Uterus (tissue), 4 donors: ENCODE measurements at places on chromosomes 7 and 10. TPM values are rescaled to one million over a fixed set of nuclear protein-coding genes. Genes with fewer than 3 reads are reported as not detected.

- no peaks in the 10 kb centered on the region for H3K36me3 ChIP-seq
- H3K4me1 ChIP-seq: no peaks in the 10 kb centered on the region
- H3K4me3 ChIP-seq: no peak overlapping the region
Measured at GRCh38 chr7:33497051-33497450, 367.7 kb downstream of the BBS9 start.

- no peak for DNase-seq
- H3K4me1 ChIP-seq: no peaks in the 10 kb centered on the region
- H3K27ac ChIP-seq: peak overlapping the region; percentile 50
Measured at GRCh38 chr10:101595591-101596433, 7.7 kb downstream of the DPCD start.

GRCh38 chr10:117929327-117930067 is 117.2 kb downstream of the RAB11FIP2 start:
- no peaks in the 10 kb centered on the region for H3K36me3 ChIP-seq
- H3K4me3 ChIP-seq: no peak overlapping the region
- DNase-seq: no peak
- no peaks in the 10 kb centered on the region for H3K27me3 ChIP-seq

DNA sequence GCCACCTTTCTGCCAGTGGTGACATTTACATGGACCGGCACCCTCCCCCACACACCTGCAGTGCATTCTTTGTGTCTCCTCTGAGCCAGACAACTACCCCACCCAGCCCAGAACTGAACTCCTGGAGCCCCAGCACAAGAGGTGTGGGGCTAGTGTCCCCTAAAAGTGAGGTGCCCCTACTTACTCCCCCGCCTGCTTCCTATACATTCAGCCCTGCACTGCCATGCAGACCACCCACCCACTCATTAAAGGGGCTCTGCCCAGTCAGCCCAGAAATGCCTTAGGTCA is 1.9 kb downstream of the SAP25 start:
- H3K36me3 ChIP-seq: no peaks in the 10 kb centered on the region
- DNase-seq: no peak
- no peaks in the 10 kb centered on the region for H3K27me3 ChIP-seq

- no peak overlapping the region for H3K27ac ChIP-seq
- no peaks in the 10 kb centered on the region for H3K36me3 ChIP-seq
- no peak for DNase-seq
- H3K4me3 ChIP-seq: no peak overlapping the region
- H3K27me3 ChIP-seq: no peaks in the 10 kb centered on the region
Measured at GRCh38 chr7:142602756-142603155, 146.5 kb upstream of the PRSS1 start.

DNA sequence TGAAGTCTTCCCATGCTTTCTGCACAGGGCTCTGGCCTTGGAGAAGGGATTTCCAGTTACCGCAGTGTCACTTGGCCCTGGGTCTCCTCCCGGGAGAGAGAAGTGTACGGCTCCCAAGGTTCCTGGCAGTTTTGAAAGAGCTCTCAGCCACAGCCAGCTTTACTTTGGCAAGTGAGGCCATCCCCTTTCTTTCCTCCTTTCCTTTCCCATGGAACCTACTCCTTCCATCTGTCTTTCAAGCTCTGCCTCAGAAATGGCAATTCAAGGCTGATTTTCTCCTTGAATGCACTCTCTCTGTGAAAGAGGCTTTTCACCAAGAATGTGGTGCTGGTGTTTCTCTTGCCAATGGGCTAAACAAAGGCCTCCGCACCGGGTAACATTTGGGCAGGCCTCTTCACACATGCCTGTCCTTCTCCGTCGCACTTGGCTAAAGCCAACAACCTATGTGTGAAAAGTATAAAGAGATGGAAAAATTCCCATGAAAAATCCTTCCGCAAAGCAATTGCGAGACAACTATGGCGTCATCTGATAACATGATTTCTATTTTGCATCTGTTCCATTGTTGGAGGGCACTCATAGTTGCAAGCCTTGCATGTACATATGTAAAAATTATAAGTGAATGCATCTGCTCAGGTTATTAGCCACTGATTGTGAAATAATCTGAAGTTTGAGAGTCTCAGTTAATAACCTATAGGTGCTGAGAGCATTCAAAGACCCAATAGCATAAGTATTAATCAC is 125.4 kb downstream of the PFKFB3 start:
- no peaks in the 10 kb centered on the region for H3K4me1 ChIP-seq
- no peaks in the 10 kb centered on the region for H3K36me3 ChIP-seq
- no peaks in the 10 kb centered on the region for H3K27me3 ChIP-seq
- H3K27ac ChIP-seq: no peak overlapping the region
- no peak for DNase-seq

- DNase-seq: no peak
- H3K4me1 ChIP-seq: no peaks in the 10 kb centered on the region
- no peak overlapping the region for H3K4me3 ChIP-seq
- no peaks in the 10 kb centered on the region for H3K36me3 ChIP-seq
- H3K27me3 ChIP-seq: no peaks in the 10 kb centered on the region
- H3K27ac ChIP-seq: no peak overlapping the region
Measured at GRCh38 chr10:111103196-111103840, 26.5 kb downstream of the ADRA2A start.

GRCh38 chr7:158160199-158160598 is 427.4 kb downstream of the PTPRN2 start:
- H3K4me3 ChIP-seq: no peak overlapping the region
- H3K27ac ChIP-seq: no peak overlapping the region
- no peaks in the 10 kb centered on the region for H3K27me3 ChIP-seq
- no peak for DNase-seq
- H3K4me1 ChIP-seq: no peaks in the 10 kb centered on the region

DNA sequence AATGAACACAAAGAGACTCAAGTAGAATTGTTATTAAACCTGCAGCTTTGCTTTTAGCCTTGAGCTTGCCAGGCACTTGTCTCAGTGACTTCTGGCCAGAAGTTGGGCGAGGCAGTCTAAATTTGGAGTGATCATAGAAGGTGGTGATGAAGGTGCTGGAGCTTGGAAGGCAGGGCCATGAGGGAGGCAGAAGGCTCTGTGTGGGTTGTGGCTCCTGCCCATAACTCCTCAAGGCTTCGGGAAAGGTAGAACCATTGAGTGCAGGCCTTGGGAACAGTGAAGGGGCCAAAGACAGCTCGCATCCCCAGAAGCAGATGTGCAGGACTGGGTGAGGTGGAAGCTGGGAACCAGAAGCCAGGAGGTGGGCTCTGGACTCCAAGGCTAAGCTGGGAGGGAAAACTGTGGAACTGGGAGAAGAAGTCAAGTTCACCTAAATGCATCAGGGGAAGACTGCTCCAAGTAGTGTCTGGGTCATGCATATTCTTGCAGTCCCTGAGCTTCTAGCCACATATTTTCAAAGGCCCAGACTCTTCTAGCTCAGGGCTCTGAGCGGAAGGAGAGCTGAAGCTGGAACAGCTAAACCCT is 111.1 kb upstream of the HABP2 start:
- H3K27me3 ChIP-seq: no peaks in the 10 kb centered on the region
- no peaks in the 10 kb centered on the region for H3K36me3 ChIP-seq
- no peak overlapping the region for H3K4me3 ChIP-seq
- no peak for DNase-seq
- H3K27ac ChIP-seq: no peak overlapping the region

DNA sequence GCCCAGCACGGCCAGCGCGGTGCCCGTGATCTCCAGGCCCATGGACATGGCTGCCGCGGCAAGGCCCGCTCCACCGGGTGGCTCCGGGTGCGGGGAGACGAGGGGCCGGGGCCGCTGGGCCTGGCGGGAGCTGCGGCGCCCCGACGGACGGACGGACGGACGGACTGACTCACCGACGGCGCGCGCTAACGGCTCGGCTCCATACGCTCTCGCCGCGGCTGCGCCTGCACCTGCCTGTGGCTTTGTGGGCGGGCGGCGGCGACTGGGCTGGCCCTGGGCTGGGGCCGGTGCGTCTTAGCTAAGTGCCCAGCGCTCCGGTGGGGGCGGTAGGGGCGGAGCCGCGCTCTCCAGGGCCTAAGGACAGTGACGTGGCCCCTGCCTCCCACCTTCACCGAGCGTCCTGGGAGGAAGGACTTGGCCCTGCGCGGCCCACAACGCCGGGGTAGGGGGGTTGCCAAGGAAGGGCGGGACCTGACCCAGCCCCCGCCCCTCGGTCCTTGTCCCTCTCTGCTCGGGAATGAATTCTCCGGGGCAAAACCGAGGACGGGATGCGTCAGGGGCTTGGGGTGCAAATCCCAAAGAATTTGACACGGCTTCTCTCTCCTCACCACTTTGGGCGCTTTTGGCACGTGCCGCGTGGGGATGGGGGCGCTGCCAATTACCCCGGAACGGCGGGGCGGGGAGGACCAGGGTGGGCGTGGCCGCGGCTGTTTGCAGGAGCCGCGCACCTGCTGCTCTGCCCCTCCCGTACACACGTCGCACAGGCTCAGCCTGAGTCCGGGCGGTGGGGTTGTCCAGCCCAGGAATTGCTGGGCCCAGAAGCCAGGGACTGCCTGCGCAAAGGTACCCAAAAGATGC is at the start of gene CLDN3:
Gene CLDN3, minus strand, starts transcription at position 269 of the 858 bp plus-strand sequence. Its CDS starts 221 bp downstream, at position 48.
- no peak within 1 kb of the TSS for H3K4me3 ChIP-seq
- no peak within 1 kb of the TSS for H3K27ac ChIP-seq
- no peaks in the 10 kb centered on the region for H3K36me3 ChIP-seq

DNA sequence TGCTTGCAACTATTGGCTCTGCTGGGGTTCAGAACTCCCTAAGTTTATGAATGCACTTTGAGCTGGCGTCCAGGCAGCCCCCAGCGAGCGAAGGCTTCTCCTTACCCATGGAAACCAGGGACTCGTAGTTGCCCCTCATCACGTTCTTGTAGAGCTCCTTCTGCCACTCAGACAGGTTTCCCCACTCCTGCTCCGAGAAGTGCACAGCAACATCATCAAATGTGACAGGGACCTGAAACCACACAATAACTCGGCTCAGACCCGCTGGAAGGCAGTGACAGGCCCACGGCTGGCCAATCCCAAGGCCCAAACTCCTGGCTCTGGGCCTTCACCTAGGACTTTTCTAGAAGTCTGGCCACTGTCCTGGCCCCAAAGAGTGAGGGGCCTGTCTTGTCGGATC is 6.9 kb downstream of the ZNF777 start:
- no peaks in the 10 kb centered on the region for H3K27me3 ChIP-seq
- H3K27ac ChIP-seq: no peak overlapping the region
- no peak for DNase-seq
- no peaks in the 10 kb centered on the region for H3K36me3 ChIP-seq
- no peak overlapping the region for H3K4me3 ChIP-seq

DNA sequence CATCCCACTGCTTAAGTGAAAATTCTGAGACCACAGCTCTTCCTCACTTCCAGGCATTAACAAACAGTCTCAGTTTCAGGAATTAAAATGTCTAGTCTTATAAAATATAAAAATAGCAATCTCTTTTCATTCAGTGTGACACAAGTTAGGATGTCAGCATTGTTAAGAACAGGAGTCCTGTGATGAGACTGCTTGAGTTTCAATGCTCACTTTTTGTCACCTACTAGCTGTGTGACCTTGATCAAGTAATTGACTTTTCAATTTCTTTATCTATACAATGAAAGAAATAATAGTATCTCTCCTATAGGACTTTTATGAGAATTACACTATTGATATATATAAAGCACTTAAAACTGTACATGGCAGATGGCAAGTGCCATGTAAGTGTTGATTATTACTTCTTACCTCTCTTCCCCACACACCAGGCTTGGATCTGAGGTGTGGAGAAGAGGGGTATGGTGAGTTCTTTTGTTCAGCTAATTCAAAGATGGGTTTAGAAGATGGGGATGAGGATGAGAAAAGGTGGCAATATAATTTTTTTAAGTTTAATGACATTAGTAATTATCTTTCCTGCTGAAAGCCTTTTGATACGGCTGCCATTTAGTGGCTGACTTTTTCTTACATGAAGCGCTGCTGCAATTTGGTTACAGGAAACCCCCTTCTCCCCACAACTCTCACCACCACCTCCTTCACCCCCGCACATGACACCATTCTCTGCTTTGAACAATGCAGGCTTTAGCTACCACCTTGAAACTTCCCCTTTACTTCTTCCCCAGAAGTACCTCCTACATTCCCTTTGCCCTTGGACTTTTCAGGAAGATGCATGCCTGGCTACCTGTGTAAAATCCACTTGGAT is 20.8 kb upstream of the HYAL4 start:
- H3K4me3 ChIP-seq: no peak overlapping the region
- H3K4me1 ChIP-seq: no peaks in the 10 kb centered on the region
- DNase-seq: no peak
- H3K27ac ChIP-seq: no peak overlapping the region

DNA sequence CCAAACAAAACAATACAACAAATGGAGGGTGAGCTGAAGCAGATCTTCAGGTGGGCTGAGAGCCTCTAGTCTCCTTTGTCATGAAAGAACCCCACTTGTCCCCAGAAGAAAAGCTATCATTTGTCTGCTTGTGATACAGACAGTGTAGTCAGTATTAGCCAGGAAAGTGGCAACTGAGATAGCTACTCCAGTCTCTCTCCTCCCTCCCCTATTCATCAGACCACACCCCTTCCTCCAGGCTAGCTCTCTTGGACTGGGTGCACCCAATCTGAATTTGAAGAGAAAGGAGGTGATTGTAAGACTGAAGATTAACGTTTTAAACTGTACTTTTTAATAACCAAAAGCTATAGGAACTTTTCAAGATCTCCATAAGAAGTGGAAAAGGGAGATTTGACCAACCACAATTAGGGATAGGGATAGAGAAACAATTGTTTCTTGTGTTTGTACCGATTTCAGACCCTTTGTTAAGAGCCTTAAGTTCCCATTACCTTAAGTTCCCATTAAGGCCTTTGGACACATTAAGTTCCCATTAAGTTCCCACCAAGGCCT is 14.1 kb downstream of the BMPR1A start:
- no peaks in the 10 kb centered on the region for H3K4me1 ChIP-seq
- H3K27ac ChIP-seq: no peak overlapping the region
- no peak overlapping the region for H3K4me3 ChIP-seq
- DNase-seq: no peak

DNA sequence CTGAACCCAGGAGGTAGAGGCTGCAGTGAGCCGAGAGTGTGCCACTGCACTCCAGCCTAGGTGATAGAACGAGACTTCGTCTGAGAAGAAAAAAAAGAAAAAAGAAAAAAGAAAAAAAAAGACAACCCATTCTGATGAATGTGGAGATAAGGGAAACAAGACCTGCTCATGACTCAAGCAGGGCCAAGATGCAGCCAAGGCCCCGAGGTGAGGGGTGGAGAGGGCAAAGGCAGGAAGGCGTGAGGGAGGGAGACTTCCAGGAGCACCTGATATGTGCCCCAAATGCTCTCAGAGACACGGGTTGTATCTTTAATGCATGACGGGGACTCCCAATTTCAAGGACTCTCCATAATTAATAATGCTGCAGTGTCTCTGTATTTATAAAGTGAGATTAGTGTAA is 134.6 kb downstream of the PIP4K2A start:
- no peaks in the 10 kb centered on the region for H3K36me3 ChIP-seq
- H3K27me3 ChIP-seq: no peaks in the 10 kb centered on the region
- no peak for DNase-seq
- H3K4me3 ChIP-seq: no peak overlapping the region

Gene DDIT4
- 118 TPM for total RNA-seq

Gene LMTK2
- 14.9 TPM for total RNA-seq

Gene ENKUR
- 2.3 TPM for total RNA-seq

Gene CCL24
- total RNA-seq: not detected

Gene MNX1
- not detected for total RNA-seq

Gene GRID2IP
- total RNA-seq: 0.21 TPM
